ENCODE measurements at places on chromosomes 11 and 22. TPM values are rescaled to one million over a fixed set of nuclear protein-coding genes. Genes with fewer than 3 reads are reported as not detected.

MEI1 gene
- 5.7 TPM for polyA plus RNA-seq

LRRC74B gene
- polyA plus RNA-seq = 1.9 TPM

RFPL2 gene
- polyA plus RNA-seq = 0.10 TPM

PTPRCAP gene
- 10.8 TPM for polyA plus RNA-seq

CYB561A3 gene
- 45.1 TPM for polyA plus RNA-seq

MYBPC3 gene
- 0.89 TPM for polyA plus RNA-seq

All from lung (tissue), 17 donors.